ENCODE measurements at places on chromosomes 2 and 18.

DNA sequence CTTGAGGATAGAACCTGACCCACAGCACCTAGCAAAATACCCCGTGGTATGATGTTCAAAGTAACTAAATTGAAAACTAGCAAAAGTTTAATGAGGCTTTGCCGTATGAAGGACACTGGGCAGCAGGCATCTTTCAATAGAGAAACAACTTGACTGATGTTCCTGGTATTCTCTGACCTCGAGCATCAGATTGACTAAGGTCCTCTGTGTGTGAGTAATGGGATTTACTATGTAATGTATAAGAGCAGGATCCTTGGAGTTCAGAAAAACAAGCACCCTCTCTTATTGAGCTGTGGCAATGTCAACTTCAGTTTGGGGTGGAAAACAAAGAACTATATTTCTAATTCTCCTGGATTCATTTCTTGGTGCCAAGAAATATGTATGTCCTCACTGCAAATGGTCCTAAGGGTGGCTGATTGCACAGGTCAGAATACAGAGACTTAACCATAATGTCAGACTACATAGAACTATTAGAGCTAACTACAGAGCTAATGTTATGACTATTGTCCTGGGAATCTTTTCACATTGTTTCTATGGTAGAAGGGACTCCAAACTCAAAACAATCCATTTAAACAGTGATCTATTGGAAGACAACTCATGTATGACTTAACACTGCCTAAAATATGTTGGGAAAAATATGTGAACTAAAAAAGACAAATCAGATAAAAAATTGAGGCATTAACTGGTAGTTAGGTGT is 4.4 kb downstream of the TNFAIP6 start:
- DNase-seq = no peak

DNA sequence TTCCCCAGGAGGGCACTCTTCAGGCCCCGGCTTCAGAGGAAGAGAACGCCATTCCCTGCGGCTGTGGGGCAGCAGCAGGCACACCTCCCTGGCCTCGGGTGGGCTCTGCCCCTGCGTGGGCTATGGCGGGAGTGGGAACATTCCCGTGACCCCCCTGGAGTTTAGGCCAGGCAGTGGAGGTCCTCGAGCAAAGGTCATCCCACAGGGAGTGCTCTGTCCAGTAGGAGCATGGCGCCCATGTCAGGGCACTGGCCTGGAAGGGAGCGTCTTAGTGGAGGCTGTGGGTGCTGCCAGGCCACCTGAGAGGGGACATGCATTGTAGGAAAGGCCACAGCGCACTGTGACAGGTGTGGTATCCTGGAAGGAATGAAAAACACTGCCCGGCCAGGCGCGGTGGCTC is 9.2 kb upstream of the NFATC1 start:
- no peak for DNase-seq

- DNase-seq = no peak
These were observed 22.7 kb upstream of the MYO1B start for GRCh38 chr2:191222507-191222906.

- DNase-seq = no peak
These were observed 32.4 kb downstream of the GULP1 start for GRCh38 chr2:188324067-188324466.

GRCh38 chr2:235864302-235864701 is 303.9 kb downstream of the GBX2 start:
- DNase-seq = no peak
